ENCODE measurements at places on chromosomes 13 and 19.

DNA sequence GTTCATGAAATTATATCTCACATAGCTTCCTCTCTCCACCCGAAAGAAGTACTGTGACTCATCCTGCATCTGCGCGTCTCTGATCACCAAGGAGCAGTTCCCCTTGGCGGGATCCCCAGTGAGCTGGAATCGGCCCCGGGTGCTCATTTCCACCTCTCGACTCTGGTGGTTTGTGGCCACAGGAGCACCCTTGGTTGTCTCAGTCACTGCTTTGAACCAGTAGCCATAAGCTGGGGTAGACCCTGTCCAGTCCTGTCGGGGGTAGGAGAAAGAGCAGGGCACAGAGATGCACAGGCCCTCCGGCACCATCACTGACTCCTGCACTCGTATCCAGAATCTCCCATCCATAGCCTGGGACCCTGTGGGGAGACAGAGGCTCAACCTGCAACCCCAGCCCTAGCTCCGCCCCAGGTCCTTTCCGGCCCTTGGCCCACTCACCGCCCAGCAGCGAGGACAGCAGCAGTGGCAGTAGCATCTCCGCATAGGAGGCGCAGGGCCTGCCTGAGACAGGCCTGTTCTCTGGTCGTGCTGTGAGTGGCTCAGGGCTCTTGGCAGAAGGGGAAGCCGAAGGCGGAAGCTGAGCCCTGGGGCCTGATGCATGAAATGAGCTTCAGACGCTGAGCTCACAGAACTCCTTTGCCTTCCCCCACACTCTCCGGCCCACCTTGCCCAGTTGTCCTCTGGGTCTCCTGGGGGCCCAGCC is at the start of gene SIGLEC10:
Gene SIGLEC10, minus strand, starts transcription at position 536 of the 703 bp plus-strand sequence. Its CDS starts 61 bp downstream, at position 475.
- peak; percentile 86 for DNase-seq

DNA sequence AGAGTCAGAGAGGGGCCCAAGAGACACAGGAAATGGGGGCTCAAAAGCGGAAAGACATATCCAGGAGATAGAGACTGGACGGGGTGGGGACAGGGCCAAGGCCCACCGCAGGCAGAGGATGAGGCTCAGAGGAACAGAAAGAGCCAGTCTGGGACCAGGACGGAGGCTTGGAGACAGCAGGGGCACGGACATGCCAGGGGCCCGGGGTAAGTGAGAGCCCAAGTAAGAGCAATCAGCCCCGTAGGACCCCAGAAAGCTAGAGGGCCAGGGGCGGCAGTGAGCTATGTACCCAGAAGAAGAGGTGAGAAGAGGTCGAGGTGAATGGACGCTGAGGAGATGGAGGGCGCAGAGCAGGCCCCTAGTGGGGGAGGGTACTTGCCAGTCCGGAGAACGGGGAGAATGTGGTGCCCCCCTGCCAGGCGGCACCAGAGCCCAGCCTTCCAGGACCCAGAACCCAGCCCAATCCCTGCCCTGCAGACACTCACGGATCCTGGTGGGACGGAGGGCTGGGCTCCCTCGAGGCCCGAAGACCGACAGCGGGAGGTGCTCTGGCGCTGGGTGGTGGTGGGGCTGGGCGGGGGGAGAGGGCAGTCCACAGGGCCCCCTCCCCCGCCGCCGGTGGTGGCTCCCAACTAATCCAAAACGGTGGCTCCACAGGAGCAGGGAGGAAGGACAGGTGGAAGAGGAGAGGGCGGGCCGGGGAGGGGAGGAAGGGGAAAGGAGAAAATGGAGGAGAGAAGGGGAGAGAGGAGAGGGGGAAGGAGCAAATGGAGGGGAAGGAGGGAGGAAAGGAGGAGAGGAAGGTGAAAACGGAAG is 1.0 kb downstream of the GRIK5 start:
- DNase-seq = no peak

- DNase-seq = peak; percentile 42
Measured at GRCh38 chr13:36418022-36418805, 14.1 kb upstream of the CCNA1 start.

DNA sequence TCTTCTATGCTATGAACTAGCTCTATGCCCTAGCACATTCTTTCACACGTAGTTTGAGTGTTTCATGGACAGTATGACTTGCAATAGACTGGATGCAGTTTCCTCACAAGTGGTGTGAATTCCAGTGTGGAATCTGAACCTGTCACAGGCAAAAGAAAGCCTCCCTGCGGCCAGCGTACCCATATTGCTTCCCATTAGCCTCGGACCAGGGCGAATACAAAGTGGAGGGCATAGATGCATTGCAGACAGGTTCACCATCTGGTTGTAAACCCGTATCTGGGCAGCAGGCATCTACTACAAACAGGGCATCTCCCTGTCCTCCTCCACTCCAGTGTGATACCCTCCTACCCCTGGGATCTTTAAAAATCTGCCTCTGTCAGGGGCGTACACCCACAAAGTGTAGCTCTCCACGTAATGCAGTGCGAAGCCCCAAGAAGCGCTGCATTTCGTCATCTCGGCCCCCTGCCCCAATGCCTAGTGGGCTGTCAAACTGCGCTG is 1.4 kb upstream of the CIC start:
- DNase-seq = no peak

DNA sequence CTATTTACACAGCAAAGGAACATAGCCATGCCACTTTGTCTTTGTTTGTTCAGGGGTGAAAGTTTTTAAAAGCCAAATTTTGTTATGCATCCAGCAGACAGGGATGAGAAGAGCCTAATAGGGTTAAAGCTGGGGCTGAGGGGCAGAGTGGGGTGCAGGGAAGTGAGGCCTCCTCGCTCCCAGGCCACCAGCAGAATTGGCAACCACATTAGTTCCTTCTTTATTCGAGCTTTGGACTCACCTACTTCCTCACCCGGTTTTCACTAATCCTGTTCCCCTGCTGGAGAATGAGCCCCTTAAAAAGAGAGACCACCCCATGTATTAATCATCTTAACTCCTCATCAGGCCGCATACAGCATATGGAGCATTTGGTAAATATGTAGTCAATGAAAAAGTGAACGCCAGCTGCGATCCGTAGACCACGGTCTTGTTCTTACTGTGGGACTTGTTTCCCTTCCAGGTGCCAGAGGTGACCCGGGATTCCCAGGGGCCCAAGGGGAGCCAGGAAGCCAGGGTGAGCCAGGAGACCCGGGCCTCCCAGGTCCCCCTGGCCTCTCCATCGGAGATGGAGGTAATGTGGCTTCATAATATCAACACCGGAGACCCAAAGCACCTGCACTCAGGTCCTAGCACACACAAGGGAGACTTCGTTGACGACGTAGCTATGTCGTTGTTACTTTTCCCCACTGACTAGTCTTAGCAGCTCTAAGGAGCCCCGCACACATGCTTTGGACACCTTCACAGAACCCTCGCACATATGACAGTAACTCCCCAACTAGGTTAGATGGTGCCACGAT is 112.1 kb downstream of the RAB20 start:
- no peak for DNase-seq

DNA sequence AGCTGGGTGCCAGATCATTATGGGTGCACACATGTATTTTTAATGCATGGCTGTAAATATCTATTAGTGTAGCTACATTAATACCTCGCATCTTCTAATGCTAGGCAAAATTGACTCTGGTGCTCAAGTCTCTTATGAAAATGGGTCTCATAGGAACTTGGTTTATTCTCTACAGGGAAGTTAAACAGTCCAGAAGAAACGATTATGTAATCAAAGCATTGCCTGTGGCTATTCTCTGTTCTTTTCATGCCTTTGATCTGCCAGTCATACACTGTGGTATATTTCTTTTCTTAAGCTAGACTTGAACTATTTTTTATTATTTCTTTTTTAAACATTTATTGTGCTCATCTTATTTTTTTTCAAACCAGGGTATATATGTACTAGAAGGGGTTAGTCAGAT is 1015.0 kb downstream of the SLITRK1 start:
- DNase-seq = no peak

DNA sequence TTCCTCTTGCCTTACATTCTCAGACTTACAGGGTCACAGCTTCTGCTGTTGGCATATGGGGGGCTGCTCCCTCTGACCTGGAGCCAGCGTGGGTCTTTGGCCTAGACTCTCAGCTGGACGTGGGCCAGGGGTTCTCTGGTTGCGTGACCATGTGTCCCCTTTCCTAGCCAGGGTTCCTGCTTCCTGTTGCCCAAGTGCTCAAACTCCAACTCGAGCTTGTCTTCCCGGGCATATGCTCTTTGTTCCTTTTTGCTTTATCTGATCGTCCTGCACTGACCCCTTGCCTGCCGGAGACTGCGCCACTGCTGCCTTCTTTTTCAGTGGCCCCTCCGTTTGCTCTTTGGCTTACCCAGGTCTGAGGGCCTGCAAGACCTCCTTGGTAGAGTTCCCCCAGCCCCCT is 25.3 kb upstream of the GPR183 start:
- DNase-seq = no peak
